HCT116 (cell line): ENCODE measurements at places on chromosomes 6 and 20. TPM values are rescaled to one million over a fixed set of nuclear protein-coding genes. Genes with fewer than 3 reads are reported as not detected.

TP53TG5 gene
- 0.76 TPM for total RNA-seq

GNAS-AS1 gene
- total RNA-seq: not detected

ELOVL4 gene
- total RNA-seq: not detected

KHDRBS2 gene
- not detected for total RNA-seq

GNL1 gene
- total RNA-seq: 113 TPM

PNLDC1 gene
- total RNA-seq: 0.37 TPM

ACTR5 gene
- total RNA-seq: 22.0 TPM

CST4 gene
- not detected for total RNA-seq

DNA sequence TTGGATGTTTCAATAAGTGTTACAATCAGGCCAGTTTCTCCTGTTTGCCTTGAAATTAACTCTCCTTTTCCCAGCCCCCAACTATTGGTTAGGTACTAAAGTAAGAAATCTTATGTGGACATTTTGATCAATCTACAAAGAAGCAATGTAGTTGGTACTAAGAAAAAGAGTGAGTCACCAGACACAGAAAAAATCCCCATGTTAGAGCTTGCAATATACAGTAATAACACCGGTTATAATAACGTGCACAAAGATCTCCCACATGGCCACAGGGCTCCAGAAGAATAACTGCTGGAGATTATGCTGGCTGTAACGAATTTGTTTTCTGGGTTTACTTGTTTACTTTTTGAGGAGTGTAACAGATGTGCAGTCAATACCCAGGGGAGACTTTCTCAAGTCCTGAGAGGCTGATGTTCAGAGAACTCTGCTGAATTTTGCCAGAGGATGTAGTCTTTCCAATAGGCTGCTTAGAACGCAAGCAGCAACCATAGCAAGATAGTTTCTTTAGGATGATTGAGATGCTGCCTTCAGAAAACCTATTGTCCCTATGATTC lies 166.2 kb upstream of the SPACA1 start:
- no peaks in the 10 kb centered on the region for H3K36me3 ChIP-seq
- no peak overlapping the region for H3K27ac ChIP-seq
- no peak for DNase-seq

DNA sequence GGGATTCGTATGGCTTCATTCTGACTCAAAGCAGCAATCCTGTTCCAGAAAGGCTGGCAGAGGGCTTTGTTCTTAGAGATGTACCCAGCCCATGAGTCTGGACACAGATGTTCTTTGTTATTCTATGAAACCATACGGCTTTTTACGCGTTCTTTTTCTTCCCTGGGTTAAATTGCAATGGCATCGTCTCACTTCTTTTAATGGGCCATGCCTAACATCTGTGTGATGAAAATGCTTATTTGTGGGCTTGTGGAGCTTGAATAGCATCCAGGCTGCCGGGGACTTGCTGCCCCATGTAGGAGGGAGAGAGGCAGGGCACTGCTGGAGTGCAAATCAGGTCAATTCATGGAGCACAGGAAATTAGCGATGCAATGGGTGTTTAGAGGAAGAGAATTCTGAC lies 19.4 kb downstream of the FAM50B start:
- H3K27me3 ChIP-seq: no peaks in the 10 kb centered on the region
- H3K4me1 ChIP-seq: no peaks in the 10 kb centered on the region
- no peaks in the 10 kb centered on the region for H3K36me3 ChIP-seq
- no peak for DNase-seq
- no peak overlapping the region for H3K4me3 ChIP-seq

DNA sequence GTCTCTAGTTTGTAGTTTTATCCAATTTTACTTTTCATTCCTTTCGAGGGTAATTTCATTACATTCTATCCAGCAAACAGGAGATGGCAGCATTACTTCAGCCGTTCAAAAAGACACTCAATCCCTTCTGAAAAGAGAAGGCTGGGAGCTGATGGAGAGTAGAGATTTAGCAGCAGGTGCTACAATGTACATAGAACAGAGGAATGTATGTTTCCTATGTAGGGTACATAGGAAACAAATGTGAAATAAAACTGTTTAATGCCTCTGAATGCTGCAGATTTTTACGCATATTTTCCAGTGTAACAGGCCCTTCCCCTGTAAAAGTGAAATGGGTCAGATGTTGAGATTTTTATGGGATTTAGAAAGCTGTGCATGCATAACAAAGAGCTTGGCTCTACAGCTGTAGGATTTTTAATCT lies 16.0 kb downstream of the RPS12 start:
- no peaks in the 10 kb centered on the region for H3K36me3 ChIP-seq
- H3K4me3 ChIP-seq: no peak overlapping the region
- H3K27me3 ChIP-seq: no peaks in the 10 kb centered on the region
- no peaks in the 10 kb centered on the region for H3K4me1 ChIP-seq
- H3K27ac ChIP-seq: no peak overlapping the region
- DNase-seq: no peak

DNA sequence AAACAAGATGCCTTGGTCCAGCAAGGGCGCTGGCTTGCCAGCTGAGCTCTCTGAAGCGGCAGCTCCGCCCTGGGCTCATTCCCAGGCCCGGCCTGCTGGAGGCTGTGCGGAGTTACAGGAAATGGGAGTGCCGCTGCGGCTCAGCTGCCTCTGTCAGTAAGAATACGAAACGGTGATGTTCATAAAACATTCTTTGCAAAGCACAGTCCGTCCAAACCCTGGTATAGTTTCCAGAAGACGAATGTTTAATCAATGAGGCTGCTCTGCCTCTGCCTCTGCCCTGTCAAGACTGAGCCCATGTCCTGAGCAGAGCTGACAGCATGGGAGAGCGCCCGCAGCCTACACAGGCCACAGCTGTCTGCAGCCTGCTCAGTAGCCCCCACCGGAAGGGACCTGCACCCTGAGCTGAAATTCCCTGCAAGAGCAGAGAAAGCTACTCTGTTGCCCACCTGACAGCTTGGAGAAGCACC lies 153.3 kb upstream of the SNX9 start:
- DNase-seq: no peak
- H3K27me3 ChIP-seq: no peaks in the 10 kb centered on the region
- no peaks in the 10 kb centered on the region for H3K4me1 ChIP-seq
- no peak overlapping the region for H3K4me3 ChIP-seq

DNA sequence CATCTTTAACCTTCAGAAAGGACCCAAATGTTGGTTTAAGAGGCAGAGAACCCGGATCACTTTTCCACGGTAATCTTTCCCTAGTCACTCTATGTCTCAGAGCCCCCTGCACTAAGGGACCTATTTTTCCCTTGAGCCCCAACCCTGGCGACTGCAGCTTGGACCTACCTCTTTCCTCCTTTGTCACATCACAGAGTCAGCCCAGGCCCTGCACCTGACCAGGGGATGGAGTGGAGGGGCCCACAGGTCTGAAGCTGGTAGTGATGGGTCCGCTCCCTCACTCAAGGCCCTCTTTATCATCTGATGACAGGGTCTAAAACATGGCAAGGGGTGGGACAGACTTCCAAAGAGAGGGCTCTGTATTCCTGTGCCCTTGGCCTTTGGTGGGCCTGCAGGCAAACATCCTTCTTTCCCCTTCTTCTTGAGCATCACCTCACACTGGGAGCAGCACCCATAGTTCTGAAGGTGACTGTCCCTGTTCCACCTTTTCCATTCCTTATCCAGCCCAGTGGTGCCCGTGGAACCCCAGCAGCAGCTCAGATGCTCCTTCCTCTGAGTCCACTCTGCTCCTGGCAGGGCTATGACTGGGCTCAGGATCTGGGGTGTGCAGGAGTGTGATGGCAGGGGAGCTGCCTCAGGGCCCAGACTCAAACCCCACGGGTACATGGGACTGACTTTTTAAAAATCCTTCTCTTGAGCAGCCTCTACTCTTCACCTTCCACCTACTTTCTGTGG lies 6.3 kb downstream of the RAET1L start:
- DNase-seq: no peak
- no peak overlapping the region for H3K27ac ChIP-seq
- H3K4me3 ChIP-seq: no peak overlapping the region
- no peaks in the 10 kb centered on the region for H3K27me3 ChIP-seq

DNA sequence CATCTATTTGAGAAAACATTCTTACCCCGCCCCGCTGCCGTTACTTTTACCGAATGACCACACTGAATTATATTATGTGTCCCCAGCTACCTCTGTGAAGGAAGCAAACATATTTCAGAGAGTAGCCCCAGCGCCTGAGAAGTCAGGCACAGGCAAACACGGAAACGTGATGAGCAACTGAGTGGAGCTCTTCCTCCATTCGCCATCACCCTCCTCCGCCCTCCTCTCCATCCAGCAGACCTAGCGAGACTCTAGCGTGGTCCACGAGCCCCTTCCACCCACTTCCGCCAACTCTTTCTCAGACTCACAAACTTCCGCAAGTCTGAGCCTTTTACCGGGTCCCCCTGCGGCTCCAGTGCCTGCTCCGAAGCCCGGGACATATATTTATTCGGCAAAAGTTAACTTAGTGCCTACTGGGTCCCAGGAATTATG lies 582 bp downstream of the SNRPB start:
- peaks cover 7% of the 10 kb centered on the region; the same call in 1 of the 2 replicates for H3K4me1 ChIP-seq
- H3K27me3 ChIP-seq: no peaks in the 10 kb centered on the region
- H3K4me3 ChIP-seq: peak overlapping the region; percentile 64
- peak overlapping the region; percentile 94 for H3K27ac ChIP-seq

GRCh38 chr20:63433351-63433750 lies 39.1 kb downstream of the KCNQ2 start:
- H3K4me3 ChIP-seq: no peak overlapping the region
- peaks cover 17% of the 10 kb centered on the region for H3K4me1 ChIP-seq
- no peaks in the 10 kb centered on the region for H3K27me3 ChIP-seq
- H3K36me3 ChIP-seq: no peaks in the 10 kb centered on the region
- DNase-seq: no peak
- H3K27ac ChIP-seq: peak overlapping the region; percentile 20; the same call in 1 of the 2 replicates

GRCh38 chr6:20805021-20805420 lies 270.8 kb downstream of the CDKAL1 start:
- H3K4me1 ChIP-seq: peaks cover 7% of the 10 kb centered on the region; the same call in 1 of the 2 replicates
- H3K36me3 ChIP-seq: no peaks in the 10 kb centered on the region
- no peak overlapping the region for H3K27ac ChIP-seq
- no peak overlapping the region for H3K4me3 ChIP-seq
- no peaks in the 10 kb centered on the region for H3K27me3 ChIP-seq

DNA sequence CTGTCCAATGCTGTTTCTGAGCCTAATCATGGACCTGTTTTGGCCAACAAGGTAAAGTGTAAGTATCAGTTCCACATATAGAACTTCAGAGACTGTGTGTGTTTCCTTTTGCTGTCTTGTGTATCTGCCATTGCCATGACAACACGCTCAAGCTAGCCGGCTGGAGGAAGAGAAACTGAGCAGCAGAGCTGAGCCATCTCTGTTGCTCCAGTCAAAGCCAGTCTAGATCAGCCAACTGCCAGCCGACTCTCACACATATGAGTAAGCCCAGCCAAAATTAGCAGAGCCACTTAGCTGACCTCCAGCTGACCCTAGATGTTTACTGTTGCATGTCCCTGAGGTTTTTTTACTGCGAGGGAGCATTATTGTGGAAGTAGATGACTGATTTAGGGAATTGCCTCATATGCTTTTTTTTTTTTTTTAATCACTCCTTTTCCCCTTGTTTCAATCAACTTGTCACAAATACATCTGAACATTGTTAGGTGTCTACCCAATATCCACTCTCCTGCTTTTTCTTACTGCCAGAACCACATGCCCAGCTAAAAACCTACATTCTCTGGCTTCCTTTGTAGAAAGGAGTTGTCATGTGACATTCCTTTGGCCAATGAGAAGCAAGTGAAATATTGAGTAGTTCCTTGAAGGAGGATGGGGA lies 304.3 kb upstream of the SUPT3H start:
- H3K4me3 ChIP-seq: no peak overlapping the region
- H3K27ac ChIP-seq: no peak overlapping the region
- H3K36me3 ChIP-seq: no peaks in the 10 kb centered on the region
- no peak for DNase-seq

GRCh38 chr6:108966855-108967755 lies 118.9 kb downstream of the ARMC2 start:
- peaks cover 5% of the 10 kb centered on the region; the same call in 1 of the 2 replicates for H3K4me1 ChIP-seq
- no peak overlapping the region for H3K4me3 ChIP-seq
- peak; percentile 7 for DNase-seq
- H3K36me3 ChIP-seq: no peaks in the 10 kb centered on the region

DNA sequence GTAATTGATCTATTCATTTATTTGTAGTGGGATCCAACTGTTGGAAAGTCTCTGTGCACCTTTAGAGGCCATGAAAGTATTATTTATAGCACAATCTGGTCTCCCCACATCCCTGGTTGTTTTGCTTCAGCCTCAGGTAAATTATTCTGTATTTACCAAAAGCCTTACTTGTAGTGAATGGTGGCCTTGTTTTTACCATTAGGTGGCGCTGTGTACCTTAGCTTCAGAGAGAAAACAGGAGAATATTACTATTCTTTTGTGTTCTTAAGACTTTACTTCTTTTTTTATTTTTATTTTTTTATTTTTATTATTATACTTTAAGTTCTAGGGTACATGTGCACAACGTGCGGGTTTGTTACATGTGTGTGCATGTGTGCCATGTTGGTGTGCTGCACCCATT lies 23.7 kb downstream of the PEX7 start:
- no peaks in the 10 kb centered on the region for H3K4me1 ChIP-seq
- peak; percentile 47 for DNase-seq
- no peak overlapping the region for H3K4me3 ChIP-seq
- no peaks in the 10 kb centered on the region for H3K27me3 ChIP-seq
- no peaks in the 10 kb centered on the region for H3K36me3 ChIP-seq

- H3K27ac ChIP-seq: no peak overlapping the region
- no peak for DNase-seq
- no peak overlapping the region for H3K4me3 ChIP-seq
- H3K27me3 ChIP-seq: no peaks in the 10 kb centered on the region
Measured at GRCh38 chr6:48839206-48839605, 623.8 kb downstream of the MMUT start.

GRCh38 chr20:62675877-62676260 lies 32.8 kb upstream of the NTSR1 start:
- H3K4me1 ChIP-seq: peaks cover 10% of the 10 kb centered on the region; the same call in 1 of the 2 replicates
- no peaks in the 10 kb centered on the region for H3K36me3 ChIP-seq
- no peak overlapping the region for H3K4me3 ChIP-seq
- no peaks in the 10 kb centered on the region for H3K27me3 ChIP-seq
- DNase-seq: no peak

- no peaks in the 10 kb centered on the region for H3K4me1 ChIP-seq
- no peaks in the 10 kb centered on the region for H3K27me3 ChIP-seq
- H3K27ac ChIP-seq: no peak overlapping the region
- no peak for DNase-seq
- no peaks in the 10 kb centered on the region for H3K36me3 ChIP-seq
- no peak overlapping the region for H3K4me3 ChIP-seq
Measured at GRCh38 chr6:75579951-75580350, 21.7 kb upstream of the SENP6 start.

- no peaks in the 10 kb centered on the region for H3K27me3 ChIP-seq
- peaks cover 20% of the 10 kb centered on the region for H3K4me1 ChIP-seq
- peaks cover 22% of the 10 kb centered on the region for H3K36me3 ChIP-seq
- H3K27ac ChIP-seq: peak overlapping the region; percentile 43
- no peak for DNase-seq
- H3K4me3 ChIP-seq: peak overlapping the region; percentile 82
Measured at GRCh38 chr6:28224131-28225055, 682 bp upstream of the ZSCAN9 start.

GRCh38 chr6:43981363-43981990 lies 145.8 kb downstream of the MRPL14 start:
- H3K4me3 ChIP-seq: no peak overlapping the region
- H3K27ac ChIP-seq: no peak overlapping the region
- no peak for DNase-seq
- 0 out of 2 replicates have a peak, but pooled peaks cover 3% of the 10 kb centered on the region for H3K4me1 ChIP-seq
